Kidney glomerular epithelial cell (primary cell): ENCODE measurements at places on chromosomes 16 and 17.
A peak's percentile ranks its signal among the peaks of the same experiment; 100 is the strongest.

DNA sequence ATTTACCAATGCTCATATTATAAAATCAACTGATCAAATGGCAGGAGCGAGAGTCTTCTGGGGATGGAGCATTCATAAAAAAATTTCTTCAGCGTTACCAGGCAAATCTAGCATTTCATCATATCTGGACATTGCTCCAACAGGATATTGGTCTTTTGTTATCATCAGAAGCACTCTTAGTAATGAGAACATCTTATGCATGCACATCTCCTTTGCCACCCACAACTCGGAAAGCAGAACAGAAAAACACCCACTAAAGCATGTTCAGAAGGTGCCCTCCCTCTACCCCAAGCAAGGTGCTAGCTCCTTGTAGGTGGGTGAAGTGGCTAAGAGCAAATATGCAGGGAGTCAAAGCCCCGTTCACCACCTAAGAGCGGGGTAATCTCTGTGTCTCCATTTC lies 18.9 kb downstream of the ARHGAP17 start:
- DNase-seq, result no peak

- DNase-seq, result no peak
These were observed 200.4 kb downstream of the IRF8 start for GRCh38 chr16:86099326-86099725.

DNA sequence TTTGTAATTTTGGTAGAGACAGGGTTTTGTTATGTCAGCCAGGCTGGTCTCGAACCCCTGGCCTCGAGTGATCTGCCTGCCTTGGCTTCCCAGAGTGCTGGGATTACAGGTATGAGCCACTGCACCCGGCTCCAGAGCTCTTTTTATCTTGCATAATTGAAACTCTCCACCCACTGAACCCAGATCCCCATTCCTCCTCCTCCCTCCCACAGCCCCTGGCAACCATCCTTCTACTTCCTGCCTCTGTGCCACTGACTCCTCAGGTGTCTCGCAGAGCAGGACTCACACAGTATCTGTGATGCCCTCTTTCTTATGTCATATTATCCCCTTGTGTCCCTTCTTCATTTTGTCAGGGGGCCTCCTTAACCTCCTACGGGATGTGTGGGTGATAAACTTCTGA lies 340.7 kb downstream of the SLC39A11 start:
- DNase-seq, result no peak

DNA sequence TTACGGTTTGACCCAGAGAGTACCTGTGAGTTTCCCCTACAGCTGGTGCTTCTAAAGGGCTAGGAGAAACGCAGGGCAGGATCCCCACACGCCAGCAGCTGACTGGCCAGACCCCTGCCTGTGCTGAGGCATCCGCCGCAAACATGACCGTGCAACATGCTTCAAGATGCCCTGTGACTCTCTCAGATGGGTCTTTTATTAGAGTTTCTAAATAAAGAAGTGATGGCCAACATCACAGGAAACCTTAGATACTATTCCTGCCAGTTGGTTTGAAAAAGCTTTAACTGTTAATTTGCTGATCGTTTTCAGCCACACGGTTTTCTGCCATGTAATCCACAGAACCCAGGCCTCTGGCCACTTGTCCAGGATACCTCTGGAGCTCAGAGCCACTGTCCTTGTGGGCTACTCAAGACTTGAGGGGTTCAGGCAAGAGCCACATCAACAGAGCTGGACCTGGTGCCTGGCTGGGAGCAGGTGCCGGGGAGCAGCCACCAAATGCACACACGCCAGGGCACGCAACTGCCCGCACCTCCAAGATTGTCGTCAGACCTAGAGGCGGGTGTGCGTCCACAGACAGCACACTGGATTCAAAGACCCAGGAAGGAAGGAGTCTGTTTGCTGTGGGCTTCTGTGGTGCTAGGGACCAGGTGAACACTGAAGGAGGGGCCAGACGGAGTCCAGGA lies 118.4 kb downstream of the ZNF778 start:
- DNase-seq, result no peak

- peak; percentile 71 for DNase-seq
These were observed at the start of gene CFAP52 for GRCh38 chr17:9576521-9577372. CFAP52 (plus strand) TSS chr17:9576642; CDS start chr17:9576696, 54 bp downstream.

DNA sequence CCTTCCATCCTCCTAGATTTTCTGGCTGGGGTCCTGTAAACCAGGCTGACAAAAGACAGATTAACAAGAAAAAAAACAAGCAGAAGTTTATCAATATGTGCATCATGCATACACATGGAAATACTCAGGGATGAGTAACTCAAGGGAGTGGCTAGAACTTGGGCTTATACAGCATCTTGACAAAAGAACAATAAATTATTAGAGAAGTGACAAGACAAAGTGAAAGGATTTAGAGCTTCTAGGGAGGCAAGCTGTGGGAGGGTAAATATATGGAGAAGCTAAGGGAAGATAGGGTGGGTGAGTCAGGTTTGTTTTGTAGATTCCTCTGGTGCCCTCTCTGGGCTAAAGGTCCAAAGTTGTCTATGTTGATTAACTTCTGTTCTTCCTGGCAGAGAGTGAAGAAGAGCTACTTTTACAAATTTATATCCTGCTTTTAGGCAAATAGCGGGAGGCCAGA lies 48.0 kb upstream of the NDRG4 start:
- peak; percentile 92 for DNase-seq

DNA sequence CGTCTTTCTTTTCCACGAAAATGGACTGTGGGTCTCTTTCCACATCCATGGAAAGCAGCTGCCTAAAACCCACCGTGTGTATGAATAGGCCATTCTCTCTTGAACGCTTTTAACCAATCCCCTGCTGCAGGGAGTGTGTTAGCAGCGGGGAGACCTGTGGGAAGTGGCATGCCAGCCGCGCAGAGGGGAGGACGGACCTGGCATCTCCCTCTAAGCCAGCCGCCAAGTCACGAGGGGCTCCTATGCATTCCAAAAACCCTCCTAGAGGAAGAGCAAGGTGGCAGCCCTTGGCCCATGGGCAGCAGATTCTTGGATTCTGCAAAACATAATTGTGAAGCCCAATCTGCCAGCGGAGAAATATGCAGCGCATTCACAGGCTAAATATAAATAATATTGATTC lies 15.4 kb downstream of the RBFOX3 start:
- no peak for DNase-seq

- DNase-seq, result peak; percentile 2
These were observed 157.0 kb downstream of the CCDC182 start for GRCh38 chr17:57588086-57588485.

GRCh38 chr17:41013181-41013580 lies 4.3 kb upstream of the KRTAP3-1 start:
- no peak for DNase-seq
